ENCODE measurements at places on chromosomes 7 and 10.

DNA sequence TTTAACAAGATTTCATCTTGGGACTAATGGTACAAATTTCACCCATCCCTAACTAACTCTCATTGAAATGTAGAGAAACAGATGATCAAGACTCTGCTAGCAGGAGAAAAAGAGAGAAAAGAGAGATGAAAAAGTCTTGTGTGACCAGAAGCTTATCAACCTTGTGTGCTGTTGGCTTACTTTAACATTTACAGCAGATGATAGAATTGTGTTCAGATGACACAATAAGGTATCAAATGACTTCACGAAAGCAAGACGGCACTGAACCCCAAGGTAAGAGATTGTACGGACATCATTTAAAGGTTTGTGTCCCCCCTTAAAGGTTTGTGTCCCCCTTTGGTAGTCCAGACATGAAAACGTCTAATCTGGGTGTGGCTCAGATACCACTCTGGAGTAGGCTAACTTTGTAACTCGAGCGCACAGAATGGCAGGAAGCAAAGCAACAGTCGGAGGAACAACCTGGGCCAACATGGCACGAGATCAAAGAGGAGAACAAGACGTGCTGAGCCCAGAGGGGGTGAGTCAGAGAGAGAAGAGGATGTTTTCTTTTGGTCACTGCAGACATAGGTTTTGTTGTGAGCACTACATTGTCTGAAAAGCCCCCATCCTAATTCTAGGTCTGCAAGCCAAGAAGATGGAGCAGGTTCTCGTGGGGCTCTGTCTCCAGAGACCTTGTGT is 10.4 kb upstream of the LMBR1 start:
- DNase-seq, result no peak

- DNase-seq, result no peak
Measured at GRCh38 chr10:86657396-86658011, 3.2 kb downstream of the OPN4 start.

DNA sequence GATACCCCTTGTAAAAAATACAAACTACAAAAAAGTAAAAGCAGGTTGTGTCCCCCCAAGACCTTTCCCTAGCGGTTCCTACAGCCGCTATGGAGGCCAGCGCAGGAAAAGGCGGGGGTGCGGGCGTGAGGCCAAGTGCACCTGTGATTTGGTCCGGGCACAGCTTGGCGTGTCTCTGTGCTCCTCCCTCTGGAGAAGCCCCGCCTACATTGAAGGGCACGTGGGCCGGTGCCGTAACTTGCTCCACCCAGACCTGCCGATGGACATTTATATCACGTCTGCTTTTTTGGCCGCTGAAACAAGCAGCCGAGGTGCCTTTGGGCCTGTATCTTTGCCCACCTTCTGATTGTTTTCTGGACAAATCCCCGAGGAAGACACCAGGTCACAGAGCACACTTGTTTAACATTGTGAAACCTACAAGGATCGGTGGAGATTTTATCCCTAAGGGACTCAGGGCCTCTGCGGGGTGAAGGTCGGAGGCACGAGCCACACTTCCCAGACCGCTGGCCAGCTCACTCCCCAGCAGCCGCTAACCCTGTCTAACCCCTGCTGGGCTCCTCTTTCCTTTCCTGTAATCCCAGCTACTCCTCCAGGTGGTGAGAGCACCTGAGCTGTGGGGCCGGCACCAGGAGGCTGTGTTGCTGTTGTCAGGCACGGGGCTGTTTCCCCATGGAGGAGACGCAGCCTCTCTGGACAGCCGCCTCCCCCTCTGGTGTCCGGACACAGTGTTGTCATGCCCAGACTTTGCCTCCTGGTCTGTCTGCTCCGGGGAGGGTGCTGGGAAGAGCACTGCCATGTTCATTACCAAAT is 18.8 kb upstream of the INPP5A start:
- DNase-seq, result no peak

- DNase-seq, result no peak
Measured at GRCh38 chr7:90552521-90552920, 43.6 kb upstream of the CDK14 start.

- peak; percentile 80 for DNase-seq
Measured at GRCh38 chr10:100009793-100010676, at the start of gene DNMBP. Gene DNMBP, minus strand, starts transcription at chr10:100009947. Its CDS starts 37,823 bp downstream, at chr10:99972124.

GRCh38 chr7:96034940-96035727 is 262.8 kb downstream of the DYNC1I1 start:
- DNase-seq, result no peak

- no peak for DNase-seq
Measured at GRCh38 chr7:95986178-95986764, 213.9 kb downstream of the DYNC1I1 start.

- DNase-seq, result no peak
Measured at GRCh38 chr7:131098527-131098926, 229.1 kb upstream of the MKLN1 start.

DNA sequence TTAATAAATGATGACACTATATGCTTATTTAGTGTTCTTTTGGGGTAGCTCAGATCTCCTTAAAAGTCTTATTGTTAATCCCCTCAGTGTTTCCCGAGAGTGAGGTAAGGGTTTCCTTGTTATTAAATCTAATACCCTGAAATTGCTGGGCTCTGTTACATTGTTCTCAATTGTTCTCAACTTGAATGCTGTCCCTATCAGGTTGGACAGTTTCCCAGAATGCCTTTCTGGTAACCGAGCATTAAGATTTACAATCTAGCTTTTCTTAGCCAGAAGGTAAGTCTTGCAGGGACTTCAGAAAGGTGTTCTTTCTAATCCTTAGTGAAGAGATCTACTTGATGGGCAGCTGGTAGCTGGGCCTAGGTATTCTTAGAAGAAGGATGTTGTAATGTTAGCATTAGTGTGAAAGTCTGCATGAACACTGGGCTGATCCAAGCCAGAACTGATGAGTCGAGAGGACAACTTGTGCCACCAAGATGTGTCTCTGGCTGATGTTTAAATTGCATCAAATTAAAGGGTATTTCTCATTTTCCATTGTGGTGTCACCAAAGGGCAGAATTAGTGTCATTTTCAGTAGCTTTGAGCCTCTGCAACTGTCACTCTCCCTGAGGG is 89.9 kb downstream of the SND1 start:
- no peak for DNase-seq

- no peak for DNase-seq
Measured at GRCh38 chr10:13916384-13916947, 329.7 kb downstream of the PRPF18 start.

DNA sequence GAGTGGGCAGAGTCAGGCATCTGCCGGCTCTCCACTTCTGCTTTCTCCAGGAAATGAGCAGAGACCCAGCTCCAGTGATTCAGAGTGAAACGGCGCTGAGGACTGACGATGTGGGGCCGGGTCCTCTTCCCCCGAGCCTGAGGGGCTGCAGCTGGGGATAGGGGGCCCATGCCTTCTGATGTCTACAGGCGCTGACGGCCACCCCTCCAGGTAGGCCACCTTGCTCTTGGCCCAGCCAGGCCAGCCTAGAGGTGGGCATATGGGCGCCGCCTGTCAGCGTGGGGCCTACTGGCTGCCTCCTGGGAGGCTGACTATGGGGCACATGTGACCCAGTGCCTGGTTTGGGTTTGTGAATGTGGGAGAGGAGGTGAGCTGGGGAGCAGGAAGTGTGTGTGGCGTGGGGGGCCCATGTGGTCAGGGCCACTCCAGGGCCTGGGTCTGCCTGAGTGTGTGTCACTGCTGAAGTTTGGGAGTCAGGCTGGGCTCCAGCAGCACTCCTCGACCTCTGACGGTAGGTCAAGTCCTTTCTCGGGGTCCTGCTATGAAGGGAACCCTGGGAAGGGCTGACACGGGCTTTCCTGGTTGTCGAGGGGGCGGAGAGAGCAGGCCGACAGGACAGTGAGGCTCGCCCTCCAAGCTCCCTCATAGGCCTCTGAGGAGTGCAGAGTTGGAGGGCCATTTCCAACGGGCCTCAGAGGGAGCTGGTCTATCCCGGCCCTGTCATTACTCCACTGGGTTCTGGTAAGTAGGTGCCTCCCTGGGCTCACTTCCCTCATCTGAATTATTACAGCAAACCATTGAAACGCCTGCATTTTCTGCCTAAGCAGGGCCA is at the start of gene WDFY4:
Gene WDFY4, plus strand, starts transcription at position 82 of the 832 bp plus-strand sequence. CDS start 24,860 bp downstream, outside the sequence.
- no peak for DNase-seq

GRCh38 chr7:39911167-39911566 is 38.9 kb upstream of the CDK13 start:
- no peak for DNase-seq

DNA sequence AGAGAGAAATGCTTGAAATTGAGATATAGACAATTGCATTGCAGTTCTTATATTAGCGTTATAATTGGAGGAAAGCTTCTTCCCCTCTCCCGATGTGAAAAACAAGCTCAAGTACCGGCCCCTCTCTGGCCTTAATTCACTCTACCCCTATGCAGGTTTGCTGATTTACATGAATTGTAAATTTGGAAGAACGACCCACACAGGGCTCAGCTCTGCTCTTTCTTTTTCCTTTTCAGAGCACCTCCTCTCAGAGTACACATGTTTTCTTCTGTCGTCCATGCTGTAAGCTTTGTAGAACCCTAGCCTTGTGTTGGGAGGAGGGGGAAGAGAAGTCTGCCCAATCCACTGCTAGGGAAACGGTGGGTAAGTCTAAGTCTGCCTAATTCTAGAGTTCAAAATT is 140.8 kb downstream of the IQUB start:
- DNase-seq, result no peak

DNA sequence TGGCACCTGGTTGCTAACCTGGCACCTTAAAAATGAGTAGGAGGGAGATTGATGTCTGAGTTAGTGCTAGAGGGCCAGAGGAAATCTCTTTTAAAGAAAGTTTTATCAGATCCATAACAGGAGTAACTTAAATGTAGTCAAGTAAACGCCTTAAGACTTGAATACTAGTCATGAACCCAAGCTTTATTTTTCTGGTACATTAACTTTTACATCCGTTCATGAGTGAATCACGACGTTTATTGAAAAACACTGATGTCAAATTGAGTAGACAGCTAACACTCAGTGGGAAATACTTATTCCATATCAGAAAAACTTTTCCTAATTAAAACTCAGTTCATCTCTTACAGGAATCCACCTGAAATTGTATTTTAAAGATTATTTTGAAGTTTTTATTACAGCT is 6.9 kb upstream of the LAMB1 start:
- no peak for DNase-seq

DNA sequence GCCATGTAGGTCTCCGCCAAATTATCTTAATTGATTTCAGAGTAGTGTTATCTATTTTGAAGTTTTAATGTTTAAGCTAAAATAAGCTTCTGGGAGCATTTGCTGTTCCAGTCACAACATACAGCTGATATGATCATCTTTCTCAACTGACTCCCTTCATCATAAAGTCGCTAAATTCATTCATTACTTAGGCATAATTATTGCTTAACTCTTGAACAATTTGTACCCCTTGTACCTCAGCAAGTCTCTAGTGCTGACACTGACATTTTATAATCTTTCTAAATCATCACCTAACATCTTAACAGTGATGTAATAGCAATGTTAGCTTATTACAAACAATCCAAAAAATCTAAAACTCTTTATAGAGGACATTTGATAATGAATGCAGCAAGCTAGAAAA is 54.3 kb upstream of the WNT16 start:
- DNase-seq, result no peak

GRCh38 chr7:83599131-83599530 is 49.8 kb downstream of the SEMA3E start:
- DNase-seq, result no peak

DNA sequence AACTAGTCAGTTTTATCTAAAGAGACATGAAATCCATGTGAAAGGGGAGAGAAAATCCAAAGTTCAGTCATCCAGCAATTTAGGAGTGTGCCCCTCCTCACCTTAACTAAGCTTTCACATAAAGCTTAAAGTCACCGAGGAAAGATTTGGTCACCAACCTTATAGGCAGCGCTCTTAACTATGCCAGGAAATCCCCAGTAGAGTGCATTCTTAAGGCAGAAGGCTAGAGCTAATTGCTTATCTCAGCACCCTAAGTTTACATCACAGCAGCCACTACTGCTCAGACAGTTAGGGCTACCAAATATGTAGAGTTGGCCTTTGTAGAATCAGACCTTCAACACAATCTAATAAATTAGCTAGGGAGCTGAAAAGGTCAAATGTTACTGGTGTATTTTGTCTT is 47.9 kb downstream of the MTPN start:
- no peak for DNase-seq

- DNase-seq, result no peak
Measured at GRCh38 chr10:19412531-19412930, 363.9 kb downstream of the MALRD1 start.

DNA sequence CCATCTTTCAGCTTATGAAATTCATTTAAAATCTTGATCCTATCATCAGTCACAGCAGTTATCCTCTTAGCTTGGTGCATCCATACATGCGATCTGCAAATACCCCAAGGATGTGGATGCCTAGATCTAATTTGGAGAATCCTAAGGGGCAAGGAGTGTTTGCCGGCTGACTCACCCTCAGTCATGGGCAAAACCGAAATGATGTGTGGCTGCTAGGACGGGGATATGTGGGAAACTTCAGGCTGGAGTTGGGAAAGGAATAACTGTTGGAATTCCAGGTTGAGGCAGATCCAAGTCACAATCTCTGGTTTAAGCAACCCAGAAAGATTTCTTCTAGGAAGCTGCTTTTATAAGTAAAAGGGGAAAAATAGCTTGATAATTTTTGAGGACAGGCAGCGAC is 19.7 kb upstream of the GOT1 start:
- DNase-seq, result no peak

DNA sequence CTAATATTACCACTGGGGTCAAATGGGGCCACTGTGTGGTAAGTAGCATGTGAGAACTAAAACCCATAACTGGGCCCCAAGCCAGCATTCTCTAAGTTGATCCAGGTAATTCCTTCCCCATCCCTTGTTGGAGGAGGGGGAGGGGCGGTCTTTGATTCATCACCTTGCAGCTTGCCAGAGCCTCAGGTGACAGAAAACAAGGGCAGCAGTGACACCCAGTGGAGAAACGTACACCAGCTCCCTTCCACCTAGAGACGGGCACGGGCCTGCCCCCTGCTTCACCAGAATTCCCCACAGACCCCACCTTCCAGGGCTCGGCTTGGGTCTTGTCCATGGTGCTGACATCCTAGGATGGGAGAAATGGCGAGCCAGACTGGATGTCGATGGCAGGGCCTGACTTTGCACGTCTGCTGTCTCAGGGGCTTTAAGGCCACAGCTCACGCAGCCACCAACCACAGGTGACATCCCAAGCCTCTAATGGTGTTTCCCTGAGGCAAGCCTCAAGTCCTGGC is 102.0 kb downstream of the STRA8 start:
- no peak for DNase-seq

DNA sequence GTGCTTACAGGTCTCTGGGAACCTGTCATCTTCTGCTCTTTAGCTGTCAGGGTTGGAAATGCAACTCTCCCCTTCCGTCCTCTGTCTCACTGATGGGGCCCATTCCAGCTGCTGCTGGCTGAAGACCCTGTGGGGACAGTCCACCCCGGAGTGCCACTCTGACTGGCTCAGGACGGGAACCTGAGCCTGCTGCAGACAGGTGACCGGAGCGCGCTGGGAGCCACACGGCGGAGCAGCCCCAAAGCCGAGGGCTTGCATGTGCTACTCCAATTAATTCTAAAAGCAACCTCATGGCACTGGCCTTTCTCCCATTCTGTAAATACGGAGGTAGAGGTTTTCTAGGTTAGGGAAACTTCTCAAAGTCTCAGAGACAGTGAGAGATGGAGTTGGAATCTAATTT is 223.5 kb upstream of the PITRM1 start:
- no peak for DNase-seq

Data from stimulated activated naive CD4-positive, alpha-beta T cell treated with Interleukin-2 at 50 U/mL for 16 hours (primary cell).